ENCODE measurements at places on chromosomes 6 and 20.

GRCh38 chr20:44720621-44720996 is 5.4 kb downstream of the CCN5 start:
- DNase-seq, result no peak

DNA sequence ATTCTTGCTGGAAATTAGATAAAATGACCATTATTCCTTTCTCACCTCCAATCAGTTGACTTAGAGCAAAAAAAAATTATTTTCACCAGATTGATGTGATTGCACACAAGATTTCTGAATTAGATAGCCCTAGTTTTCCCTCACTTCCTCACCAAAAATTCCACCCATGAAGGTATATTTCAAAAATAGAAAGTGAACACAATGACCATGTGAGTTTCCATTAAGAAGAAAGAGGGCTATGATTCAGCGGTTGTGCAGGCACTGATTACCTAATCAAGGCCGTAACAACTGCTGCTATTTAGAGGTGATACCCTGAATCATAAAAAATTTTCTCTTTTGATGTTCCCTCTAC is 19.5 kb upstream of the RALGAPA2 start:
- no peak for DNase-seq

GRCh38 chr6:37602346-37602745 is 95.3 kb downstream of the MDGA1 start:
- DNase-seq, result no peak

DNA sequence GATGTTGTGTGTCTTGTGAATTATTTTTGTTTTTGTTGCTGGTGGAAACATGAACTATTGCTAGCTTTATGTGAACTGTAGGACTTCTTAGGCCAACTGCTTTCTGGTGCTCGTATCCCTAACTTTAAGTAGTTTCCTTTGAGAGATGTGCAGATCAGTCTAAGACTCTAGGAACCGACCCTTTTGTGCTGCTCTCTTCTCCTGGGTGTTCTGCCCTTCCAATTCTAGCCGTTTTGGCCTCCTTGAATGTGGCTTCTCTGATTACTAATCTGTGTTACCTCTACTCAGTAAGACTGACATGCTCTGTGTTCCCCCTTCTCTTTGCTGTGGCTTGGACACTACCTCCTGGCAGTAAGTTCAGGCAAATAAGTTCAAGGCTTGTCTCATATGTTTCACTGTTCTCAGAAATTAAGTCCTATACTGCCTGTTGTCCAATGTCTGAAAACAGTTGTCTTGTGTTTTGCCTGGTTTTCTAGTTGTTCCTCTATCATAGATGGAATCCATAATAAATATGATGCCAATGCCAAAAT is 58.0 kb downstream of the FOXO3 start:
- DNase-seq, result no peak

- DNase-seq, result no peak
Measured at GRCh38 chr20:20251836-20252235, 116.1 kb upstream of the INSM1 start.

DNA sequence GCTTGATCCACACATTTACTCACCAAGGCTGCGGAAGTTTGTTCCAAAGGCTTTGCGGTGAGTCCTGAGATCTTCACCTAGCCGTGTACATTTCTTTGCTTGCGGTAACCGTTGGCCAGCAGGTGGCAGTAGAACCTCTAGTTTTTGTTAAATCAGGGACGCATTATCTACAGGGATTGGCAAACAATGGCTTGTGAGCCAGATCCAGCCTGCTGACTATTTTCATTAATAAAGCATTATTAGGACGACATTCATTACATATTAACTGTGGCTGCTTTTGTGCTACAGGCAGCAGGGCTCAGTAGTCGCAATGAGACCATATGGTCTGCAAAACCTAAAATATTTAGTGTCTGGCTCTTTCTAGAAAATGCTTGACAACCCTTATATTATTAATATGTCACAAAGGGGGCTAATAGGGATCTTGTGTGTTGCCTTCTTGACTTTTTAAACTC is 174.1 kb downstream of the DOK5 start:
- DNase-seq, result peak; percentile 43

- DNase-seq, result no peak
Measured at GRCh38 chr20:59042151-59042795, at the start of gene PRELID3B. PRELID3B (minus strand) TSS chr20:59042786; CDS start chr20:59042730, 56 bp downstream.

GRCh38 chr20:58344741-58345140 is 35.2 kb downstream of the RAB22A start:
- DNase-seq, result no peak

DNA sequence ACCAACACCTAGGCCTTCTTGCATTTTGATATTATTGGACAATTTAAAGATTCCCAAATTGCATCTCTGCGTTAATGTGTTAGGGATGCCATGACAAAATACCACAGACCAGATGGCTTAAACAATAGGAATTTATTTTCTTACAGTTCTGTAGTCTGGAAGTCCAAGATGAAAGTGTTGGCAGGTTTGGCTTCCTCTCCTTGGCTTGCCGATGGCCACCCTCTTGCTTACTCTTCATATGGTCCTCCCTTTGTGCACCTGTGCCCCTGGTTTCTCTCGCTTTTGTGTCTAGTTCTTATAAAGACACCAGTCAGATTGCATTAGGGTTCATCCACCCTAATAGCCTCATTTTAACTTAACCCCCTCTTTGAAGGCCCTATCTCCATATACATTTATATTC is 842.4 kb upstream of the FLRT3 start:
- no peak for DNase-seq

DNA sequence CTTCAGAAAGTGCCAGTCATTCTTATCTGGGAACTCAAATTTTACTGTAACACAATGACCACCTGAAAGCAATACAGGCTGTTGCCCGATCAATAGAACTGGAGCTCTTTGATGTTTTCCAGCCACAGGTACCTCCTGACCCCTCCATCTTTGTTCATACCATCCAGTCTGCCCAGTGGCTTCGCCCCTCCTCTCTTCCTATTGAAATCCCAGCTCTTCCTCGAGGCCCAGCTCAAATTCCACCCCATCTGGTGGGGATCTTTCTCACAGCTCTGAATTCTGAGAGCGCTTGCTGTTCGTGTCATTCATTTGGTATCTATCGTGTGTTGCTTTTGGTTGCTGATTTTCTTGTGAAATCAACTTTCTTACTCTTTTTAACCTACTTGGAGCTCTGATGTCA is 87.9 kb upstream of the CNKSR3 start:
- DNase-seq, result no peak

DNA sequence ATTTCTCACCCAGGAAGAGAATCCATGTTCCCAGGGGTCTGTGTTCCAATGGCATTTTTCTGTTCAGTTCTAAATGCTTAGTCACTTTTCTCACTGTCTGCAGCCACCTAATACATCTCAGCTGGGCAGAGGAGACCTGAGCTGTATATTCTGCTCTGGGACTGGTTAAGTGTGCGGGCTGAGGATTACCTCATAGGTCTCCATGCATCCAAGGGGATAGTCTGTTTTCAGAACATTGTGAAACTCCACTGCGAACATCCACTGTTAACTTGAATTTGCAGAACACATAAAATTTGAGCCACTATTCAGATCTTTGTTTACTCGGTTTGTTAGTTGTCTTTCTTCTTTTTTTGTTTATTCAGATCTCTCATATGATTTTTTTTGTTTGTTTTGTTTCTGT is 947.1 kb downstream of the TFAP2A start:
- no peak for DNase-seq

GRCh38 chr6:116314218-116314617 is 34.5 kb upstream of the TSPYL1 start:
- DNase-seq, result no peak

DNA sequence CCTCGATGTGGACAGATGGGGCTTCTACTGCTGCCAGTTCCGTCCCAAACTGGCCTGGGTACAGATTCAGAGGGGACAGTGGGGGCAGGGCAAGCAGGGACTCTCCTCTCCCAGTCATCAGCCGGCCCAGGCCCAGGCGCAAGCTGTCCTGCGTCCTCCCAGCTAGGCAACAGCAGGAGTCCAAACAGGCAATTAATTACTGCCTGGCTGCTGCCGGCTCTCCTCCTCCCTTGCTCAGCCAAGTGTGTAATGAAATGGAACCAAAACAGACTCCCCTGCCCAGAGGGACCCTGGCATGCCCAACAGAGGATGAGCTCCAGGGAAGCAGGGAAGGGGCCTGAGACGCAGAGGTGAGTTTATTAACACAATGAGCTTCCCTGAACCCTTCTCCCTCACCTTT is 17.8 kb upstream of the SLC32A1 start:
- DNase-seq, result no peak

DNA sequence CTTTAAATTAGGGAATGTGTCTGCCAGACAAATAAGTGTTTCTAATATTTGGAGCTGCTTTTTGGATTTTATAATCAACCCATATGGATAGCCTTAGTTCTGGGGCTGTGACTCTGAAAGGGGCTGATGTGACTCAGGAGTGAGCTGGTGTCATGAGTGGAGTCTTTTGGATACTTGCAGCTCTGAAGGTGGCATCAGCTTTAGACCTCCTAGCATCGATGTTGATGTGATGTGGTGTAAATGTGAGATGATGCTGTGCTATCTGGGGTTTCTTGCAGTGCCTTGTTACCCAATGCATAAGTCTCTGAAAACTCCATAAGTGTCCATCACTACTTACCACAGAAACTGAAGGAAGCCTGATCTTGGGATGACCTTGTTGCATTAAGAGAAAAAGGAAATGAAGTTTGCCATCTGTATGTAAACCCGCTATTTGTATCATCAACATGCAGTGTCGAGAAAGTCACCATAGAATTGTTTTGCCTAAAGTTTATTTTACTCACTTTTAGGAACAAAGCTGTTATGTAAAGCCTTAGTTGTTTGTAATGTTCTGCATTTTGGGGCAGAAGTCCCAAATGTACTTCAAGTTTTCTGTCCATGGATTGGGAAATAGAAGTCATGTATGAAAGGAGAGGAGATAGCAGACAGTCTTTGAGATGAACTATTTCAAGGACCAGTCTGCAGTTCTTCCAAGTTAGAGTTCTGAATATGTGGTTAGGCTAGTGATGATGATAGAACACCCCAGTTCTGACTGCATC is 8.0 kb downstream of the FOXO3 start:
- DNase-seq, result no peak

- no peak for DNase-seq
Measured at GRCh38 chr6:89291256-89291819, 23.8 kb downstream of the GABRR2 start.

DNA sequence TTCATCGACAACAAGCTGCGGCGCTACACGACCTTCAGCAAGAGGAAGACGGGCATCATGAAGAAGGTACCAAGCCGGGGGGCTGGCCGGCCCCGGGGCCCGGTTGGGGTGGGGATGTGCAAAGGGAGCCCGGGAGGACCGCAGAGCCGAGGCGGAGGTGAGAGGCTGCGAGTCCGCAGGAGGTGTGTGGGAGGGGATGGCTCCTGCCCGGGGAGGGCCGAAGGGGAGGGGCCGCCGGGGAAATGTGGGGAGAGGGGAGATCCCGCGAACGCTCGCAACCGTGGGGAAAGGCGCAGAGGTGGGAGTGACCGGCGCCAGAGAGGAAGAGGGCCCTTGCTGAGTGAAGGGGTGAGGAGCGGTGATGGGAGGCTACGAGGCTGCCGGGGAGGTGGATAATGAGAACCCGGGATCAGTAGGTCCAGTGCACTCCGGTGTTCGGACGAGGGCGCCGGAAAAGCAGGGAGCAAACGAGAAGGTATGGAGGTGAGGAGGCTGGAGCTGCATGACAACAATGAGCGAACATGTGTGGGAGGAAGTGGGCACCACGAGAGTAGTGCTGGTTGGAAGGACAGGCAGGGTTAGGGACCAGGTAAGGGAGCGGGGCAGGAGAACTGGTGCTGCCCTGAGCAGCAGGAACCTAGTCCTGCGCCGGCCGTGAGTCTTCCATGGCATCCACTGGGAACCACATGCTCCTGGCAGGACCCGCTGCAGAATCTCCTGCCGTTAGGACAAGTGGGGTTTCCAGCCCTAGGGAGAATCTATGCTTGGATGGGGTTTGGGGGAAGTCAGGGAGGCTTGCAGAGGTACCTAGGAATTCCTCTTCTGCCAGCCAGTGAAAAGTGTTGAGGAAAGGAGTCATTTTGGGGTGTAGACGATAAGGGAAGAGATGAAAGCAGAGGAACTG is 1.3 kb downstream of the SRF start:
- no peak for DNase-seq

DNA sequence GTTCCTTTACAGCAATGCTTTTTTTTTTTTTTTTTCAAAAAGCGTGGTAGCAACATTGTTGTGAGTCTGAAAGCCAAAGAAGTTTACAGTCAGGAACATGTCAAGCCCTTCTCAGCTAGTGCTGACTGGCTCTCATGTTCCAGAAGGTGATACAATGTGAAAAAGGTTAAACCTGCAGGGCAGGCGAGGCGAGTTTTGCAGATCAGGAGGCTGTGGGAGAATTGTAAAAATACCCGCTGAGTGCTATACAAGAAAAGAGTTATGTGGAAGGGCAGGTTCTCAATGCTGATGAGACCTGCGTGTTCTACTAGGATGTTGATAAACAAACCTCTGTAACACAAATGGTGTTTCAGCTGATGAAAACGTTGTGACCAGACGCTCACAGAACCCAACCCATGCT is 30.9 kb upstream of the RPP40 start:
- no peak for DNase-seq

DNA sequence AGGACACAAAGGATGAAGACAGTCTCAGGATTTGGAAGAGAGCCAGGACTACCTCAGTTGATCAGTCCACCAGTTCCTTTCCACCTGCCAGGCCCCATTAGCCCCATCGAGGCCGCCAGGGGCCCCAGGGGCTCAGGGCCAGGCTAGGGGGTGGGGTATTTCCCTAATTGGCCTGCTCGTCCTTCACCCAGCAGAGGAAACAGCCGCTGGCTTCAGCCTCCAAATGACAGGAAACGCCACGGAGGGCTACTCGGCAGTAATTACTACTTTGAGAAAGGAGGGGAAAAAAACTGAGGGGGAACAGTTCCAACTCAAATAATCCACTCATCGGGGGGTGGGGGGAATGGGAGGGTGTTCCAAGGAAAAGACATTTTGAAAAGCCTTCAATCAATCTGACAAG is 42.7 kb downstream of the MAFB start:
- DNase-seq, result no peak

DNA sequence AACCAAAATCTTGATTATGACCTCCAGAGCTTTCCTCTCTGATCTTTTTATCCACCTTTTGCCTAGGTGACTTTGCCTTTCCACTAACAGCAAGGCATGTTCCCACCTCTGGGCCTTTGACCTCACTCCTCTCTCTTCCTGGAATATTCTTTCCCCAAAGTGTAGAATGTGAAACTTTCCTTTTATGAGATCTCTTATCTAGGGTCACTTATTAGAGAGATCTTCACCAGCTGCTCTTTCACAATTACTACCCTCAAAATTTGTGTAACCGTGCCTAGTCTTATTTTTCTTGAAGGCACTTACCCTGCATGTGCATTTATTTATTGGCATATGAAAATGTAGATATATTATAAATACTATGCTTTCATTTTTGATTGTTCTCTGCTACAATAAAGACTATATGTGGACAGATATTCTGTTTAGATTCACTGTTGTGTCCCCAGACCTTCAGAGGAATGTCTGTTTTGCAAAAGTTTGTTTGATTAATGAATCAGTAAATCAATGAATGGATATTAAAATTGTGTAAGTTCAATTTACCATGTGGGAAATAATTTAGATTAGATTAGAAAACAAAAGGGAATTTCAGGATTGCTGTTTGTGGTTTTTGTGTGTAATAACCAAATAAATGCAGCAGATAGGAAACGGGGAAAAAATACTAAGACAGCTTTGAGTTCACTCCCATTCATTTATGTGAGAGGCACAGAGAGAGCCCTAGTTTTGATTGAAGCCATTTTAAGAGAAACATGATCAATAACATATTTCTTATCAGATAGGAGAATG is 207.0 kb downstream of the ADGB start:
- no peak for DNase-seq

GRCh38 chr20:3406481-3407039 is 909 bp downstream of the DNAAF9 start:
- DNase-seq, result no peak

- DNase-seq, result no peak
Measured at GRCh38 chr20:50710492-50711063, 19.2 kb upstream of the RIPOR3 start.

Data from HFF-Myc (cell line).